GM13977 (cell line): ENCODE measurements at places on chromosomes 2 and 18.

GRCh38 chr2:7289697-7290096 is 372.5 kb downstream of the RNF144A start:
- DNase-seq = no peak

- no peak for DNase-seq
Measured at GRCh38 chr2:165567273-165567672, 97.8 kb downstream of the CSRNP3 start.

DNA sequence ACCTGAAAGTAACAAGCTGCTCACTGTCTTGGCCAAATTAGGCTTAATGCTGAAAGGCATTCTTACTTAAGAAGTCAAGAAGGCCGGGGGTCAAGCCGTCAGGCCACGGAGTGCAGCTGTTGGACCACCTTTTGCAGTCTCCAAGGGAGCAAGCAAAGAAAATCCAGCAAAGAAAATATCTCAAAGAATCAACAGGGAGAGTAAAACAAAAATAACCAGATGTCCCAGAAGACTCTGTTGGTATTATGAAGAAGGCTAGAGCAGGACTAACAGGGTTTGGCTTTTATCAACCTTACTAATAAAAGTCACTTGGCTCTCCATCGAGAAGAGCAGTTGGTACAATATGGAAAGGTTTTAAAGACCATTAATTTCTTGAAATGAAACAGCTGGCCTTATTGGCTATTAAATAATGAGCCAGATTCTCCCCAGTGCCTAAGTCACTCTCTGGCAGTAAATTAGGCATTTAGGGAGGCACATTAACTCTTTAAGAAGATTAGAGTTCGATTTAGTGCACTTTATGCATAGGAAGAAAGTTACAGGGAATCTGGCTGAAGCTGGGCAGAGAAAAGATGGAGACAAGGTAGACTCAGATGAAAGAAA is 110.8 kb upstream of the NRP2 start:
- no peak for DNase-seq

DNA sequence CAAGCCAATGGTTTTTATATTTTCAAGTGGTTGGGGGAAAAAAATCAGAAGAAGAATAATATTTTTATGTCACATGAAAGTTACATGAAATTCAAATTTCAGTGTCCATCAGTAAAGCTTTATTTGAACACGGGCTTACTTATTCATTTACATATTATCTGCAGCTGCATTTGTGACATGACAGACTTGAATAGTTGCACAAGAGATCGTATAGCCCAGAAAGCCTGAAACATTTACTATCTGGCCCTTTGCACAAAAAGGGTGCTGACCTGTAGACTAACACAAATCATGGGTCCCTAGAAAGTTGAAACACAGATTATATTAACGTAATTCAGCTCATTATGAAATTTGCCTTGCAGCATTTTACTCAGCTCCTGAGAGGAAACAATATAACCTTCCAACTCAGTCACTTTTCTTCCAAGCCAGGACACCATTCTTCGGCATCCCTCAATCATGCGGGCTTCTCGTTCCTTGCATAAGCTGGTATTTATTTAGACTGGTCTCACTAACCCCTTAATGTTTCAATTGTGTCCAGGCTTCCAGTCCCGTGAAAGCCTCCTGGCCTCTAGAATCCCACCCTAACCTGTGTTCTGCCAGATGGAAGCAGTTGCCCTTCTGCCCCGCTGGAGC is 402.7 kb downstream of the SETBP1 start:
- no peak for DNase-seq

DNA sequence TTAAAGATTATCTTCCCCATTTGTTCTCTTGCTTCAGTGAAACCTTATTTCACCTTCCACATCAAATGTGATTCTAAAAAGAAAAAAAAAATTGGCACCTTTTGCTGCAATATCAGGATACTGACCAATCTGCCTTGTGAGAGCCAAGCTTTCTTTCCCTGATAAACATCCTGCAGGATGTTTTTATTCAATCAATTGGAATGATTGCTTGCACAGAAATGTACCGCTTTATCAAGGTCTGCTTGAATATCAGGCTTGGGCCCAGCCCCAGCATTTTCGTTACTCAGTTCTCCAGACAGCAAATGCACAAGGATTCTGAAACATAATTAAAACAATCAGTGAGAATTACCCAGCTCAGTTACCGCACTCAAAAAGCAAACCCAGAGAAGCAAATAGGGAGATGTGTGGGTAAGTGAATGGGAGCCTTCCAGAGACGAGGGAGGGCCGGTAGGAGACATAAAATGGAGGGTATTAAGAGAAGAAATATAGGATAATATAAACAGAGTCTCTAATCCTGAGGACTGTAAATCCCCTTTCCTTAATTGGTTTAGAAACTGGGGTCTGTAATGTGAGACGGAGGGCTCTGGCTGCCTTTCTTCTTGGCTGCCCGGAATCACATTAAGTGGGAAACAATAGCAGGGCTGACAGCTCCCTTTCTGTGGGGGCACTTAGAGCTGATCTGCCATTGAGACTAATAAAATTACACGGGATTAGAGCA is 291.8 kb downstream of the ICOS start:
- no peak for DNase-seq

- DNase-seq = no peak
Measured at GRCh38 chr2:50490991-50491390, 540.9 kb downstream of the NRXN1 start.
